ENCODE measurements at places on chromosomes 2 and 18. TPM values are rescaled to one million over a fixed set of nuclear protein-coding genes. Genes with fewer than 3 reads are reported as not detected.

DNA sequence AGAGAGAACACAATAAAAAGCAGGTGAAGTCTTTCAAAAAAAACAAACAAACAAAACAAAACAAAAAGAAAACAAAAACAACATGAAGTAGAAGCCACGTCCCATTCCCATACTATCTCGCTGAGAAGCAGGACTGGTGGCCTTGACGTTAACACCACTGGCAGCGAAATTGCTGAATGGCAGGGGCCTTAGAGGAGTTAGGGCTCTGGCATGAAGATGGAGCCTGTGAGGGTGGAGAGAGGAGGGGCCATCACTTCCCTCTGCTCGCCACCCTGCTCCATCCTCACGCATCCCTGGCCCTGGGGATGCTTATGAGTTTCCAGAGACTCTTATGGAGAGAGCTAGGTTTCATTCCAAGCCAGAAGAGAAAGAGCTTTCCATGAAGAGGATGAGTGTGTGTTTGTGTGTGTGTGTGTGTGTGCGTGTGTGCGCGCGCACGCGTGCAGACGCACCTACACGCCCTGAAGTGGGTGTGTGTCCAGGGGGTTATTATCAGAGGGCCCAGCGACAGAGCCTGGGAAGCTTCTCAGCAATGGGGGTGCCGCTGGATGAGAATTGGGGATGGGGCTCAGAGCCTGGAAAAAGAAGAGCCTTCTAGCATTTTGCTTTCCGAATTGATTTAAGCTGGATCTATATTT is 20.4 kb upstream of the IMPA2 start:
- DNase-seq: no peak

DNA sequence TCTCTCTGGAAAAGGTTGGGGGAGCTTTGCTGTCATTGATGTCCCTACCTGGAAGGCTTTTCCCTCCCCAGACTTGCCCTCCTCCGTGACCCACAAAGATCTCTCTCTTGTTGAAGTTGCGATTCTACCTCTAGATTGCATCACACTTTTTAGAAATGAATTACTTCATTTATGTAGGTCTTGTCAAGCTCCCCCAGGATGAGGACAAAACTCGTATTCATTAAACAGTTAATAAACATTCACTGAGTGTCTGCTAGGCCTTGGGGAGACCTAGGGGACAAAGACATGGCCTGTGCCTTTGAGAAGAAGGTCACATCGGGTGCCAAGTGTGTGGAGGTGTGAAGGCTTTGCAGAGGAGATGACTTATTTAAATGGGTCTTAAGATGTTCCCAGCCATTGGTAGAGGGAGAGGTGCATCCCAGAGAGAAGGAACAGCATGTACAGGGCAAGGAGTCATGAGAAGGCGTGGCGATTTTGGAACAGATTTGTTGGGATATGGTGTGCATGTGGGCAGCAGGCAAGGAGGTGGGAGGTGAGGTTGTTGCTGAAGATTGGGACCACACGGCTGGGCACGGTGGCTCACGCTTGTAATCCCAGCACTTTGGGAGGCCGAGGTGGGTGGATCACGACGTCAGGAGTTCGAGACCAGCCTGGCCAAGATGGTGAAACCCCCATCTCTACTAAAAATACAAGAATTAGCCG is 9.8 kb upstream of the YWHAQ start:
- DNase-seq: no peak

DNA sequence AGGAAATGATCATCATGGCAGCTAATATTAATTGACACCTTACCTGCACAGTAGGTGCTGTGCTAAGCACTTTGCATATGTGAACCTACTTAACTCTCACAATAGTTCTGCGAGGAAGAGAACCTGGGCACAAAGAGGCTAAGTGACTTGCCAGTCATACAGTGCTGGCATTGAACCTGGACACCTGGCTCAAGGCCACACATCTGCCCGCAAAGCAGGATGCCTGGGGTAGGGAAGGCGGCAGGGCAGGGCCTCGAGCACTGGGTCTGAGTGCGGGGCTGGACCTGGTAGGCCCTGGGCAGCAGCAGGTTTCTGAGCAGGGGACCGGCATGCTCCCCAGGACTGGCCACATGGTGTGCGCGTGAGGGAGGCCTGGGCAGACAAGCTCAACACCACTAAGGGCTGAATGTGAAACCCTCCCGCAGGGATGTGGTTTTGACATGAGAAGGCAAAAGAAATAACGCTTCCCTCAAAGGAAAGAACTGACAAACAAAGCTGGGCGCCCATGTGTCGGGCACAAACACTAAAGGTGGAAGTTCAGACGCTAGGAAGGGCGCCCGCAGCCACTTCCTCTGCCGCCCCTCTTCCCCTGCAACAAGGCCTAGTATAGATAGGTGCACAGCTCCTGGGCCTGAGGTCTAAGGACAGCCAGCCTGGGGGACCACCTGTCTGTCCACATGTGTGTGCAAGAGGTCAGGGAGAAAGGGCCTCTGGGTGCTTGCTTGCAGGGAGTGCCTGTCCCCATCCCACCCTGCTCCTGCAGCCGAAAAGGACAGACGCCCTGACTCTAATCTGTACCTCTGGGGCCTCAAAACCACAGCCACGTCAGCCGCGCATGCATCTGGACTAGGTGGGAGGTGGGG is 92.5 kb downstream of the ZFP36L2 start:
- DNase-seq: no peak

DNA sequence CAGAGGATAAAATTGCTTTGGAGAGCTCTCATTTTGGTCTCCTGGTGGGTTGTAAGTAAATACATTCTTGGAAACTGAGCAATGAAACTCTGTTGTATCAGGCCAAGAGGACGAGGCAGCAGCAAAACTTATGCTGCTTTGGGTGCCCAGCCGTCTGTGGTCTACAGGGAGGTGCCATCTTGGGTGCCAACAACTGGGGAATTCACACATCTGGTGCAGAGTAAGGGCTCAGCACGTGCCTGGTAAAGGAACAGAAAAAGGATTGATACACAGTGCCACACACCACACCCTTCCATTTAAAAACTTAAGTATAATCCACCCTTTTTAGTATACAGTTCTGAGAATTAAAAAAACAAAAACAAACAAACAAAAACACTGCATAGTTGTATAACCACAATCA is 221.9 kb downstream of the TSN start:
- DNase-seq: no peak

DNA sequence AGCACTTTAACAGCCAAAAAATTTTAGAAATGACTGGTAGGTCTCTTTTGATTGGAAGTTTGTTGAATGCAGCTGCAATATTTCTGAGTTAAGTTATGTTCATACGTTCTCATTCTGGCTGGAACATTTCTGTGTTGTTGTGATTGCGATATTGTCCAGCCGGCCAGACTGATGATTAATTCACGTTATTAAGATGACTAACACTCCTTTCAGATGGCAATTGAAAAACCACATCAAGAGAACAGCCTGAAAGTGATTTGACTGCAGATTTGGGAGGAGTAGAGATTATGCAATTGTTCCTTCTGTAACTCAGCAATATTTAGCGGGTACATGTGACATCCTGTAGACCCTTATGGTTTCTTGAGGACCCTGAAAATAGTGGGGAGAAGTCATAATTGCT is 133.7 kb downstream of the FBXO15 start:
- DNase-seq: no peak

- DNase-seq: no peak
These were observed 3.4 kb upstream of the HSBP1L1 start for GRCh38 chr18:79960921-79961526.

- DNase-seq: no peak
These were observed 8.6 kb upstream of the PLB1 start for GRCh38 chr2:28487258-28487657.

DNA sequence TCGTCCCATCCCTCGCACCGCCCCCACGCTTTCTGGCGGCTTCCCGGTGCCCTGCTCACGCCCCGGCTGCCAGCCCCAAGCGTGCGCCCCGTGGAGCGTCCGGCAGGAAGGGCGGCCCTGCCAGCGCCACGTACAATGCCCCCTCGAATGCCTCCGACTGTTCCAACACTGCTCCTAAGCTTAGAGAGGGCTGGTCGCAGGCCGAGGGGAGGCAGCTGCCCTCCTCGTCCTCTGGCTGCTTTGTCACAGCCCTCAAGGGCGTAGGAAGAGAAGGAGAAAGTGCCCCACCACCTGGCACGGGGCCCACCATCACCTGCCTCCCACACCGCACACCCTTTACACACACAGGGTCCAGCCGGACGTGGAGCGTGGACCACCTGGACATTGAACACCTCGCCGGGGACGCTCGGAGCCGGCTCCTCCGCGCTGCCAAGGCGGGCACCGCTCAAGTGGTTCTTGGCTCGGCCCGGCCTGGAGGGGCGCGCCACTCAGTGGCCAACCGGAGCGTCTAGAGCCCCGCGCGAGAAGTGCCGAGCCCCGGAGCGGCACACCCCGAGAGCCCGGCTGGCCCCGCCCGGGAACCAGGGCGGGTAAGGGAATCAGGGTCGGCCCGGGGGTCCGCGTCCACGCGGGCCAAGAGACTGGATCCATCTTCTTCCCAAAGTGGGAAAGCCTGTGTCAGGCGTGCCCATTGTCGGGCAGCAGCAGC is 830 bp downstream of the DNER start:
- no peak for DNase-seq

- no peak for DNase-seq
These were observed 44.3 kb downstream of the FN1 start for GRCh38 chr2:215391531-215391930.

Gene C2orf66
- polyA plus RNA-seq: 0.41 TPM

DNA sequence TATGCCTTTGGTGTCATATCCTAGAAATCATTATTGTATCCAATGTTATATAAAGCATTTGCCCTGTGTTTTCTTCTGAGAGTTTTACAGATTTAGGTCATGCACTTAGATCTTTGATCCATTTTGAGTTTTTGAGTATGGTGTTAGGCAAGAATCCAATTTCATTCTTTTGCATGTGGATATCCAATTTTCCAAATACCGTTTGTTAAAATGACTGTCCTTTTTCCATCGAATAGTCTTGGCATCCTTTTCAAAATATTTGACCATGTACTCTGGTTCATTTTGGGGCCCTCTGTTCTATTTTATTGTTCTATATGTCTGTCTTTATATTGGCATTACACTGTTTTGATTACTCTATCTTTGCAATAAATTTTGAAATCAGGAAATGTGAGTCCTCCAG is 23.8 kb upstream of the KCNJ13 start:
- DNase-seq: peak; percentile 12

Gene NAT8
- polyA plus RNA-seq: 0.28 TPM

Gene ANKRD29
- 2.8 TPM for polyA plus RNA-seq

DNA sequence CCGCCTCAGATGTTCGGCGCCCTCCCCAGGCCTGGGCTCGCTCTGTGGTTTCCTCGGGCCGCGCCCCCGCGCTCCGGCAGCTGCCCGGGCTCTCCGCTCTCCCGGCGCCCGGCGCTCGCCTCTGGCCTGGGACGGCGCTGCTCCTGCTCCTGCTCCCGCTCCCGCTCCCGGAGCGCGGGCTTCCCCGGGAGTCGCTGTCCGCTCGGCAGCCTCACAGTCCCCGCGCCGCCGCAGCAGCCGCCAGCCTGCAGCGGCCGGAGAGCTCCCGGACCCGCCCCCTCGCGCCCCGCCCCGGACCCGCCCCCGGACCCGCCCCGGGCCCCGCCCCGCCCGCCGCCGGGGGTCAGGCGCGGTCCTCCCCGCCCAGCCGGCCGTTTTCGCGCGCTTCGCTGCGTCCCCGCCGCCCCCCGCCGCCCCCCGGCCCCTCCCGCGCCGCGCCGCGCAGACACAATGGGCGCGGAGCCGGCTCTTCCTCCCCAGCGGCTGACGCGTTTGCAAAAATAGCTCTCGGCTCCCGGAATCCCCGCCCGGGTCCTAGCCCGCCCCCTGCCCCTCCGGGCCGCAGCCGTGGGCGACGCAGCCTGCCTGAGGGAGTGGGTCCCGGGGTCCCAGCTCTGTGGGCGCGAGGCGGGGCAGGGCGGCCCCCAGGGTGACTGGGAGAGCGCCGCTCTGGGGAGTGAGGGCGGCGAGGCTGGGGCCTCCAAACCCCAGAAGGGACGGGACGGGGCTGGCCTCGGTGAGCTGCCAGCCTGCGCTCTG is at the start of gene ARL4C:
Gene ARL4C, minus strand, starts transcription at position 247 of the 759 bp plus-strand sequence. CDS start 495 bp downstream, outside the sequence.
- peak; percentile 69 for DNase-seq

- DNase-seq: no peak
These were observed 68.9 kb downstream of the CYB5A start for GRCh38 chr18:74222710-74223494.

Gene IMPACT
- 46.5 TPM for polyA plus RNA-seq

- no peak for DNase-seq
These were observed 167.8 kb downstream of the TTC32 start for GRCh38 chr2:19733951-19734425.

DNA sequence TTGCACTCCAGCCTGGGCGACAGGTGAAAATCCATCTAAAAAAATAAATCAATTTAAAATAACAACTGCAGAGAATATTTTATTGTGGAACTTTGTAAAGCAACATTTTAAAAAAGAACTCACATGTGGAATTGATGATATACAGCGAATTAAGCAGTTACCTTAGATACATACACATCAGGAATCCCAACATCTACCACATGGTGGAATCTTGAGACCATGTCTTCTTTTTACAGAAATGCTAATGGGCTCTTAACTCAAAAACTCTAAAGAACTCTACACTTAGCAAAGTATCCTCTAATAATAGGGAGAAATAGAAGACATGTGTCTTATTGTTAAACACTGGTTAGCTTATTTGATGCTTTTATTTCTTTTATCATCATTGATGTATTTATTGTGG is 373.6 kb downstream of the CDH7 start:
- DNase-seq: no peak

DNA sequence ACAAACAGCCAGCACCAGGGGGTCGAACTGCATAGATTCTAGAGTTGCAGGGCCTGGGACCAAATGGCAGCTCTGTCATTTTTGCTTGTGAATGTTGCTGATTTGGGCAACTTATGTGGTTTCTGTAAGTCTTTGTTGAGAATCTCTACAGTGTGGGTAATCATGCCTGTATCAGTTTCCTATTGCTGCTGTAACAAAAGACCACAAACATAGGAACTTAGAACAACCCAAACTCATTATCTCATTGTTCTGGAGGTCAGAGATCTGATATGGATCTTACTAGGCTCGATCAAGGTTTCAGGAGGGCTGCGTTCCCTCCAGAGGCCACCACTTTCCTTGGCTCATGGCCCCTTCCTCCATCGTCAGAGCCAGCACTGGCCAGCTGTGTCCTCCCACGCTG is 86.8 kb upstream of the SH3BP4 start:
- DNase-seq: no peak

DNA sequence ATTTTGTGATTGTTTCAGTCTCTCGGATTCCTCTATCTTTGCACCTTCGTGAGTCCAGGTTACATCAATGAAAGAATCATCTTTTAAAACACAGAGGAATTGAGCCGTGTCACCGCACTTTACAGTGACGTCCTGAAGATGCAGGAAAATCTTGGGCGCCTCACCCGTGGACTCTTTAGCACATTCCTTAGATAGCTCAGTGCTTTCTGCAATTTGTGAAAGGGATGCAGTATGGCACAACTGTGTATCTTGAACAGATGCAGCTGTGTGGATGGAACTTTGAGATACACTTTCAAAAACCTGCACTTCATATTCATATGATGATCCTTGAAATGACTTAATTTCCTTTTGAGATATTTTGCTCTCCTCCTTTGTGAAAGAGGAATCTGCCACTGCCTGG is 50.9 kb downstream of the TTN start:
- DNase-seq: no peak

DNA sequence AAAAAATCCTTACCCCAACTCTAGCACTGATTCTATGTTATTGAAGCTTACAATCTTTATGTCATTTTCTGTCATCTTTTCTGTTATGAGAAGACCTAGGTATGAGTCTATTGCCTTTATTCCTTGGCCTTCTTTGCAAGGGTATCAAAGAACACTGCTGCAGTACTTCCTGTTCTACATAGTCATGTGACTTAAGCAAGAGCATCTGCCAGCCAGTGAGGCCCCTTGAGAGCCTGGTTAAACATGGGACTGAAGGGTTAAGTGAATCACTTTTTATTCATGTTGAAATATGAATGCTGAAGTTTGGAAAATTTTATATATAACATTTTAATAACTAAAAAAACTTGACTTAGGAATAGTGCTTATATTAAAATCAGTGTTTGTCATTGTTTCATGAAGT is 844 bp upstream of the CPS1 start:
- DNase-seq: no peak
